Epithelial cell of proximal tubule (primary cell): ENCODE measurements at places on chromosomes 16 and 17. TPM values are rescaled to one million over a fixed set of nuclear protein-coding genes. Genes with fewer than 3 reads are reported as not detected.

Gene CD7
- total RNA-seq = not detected in 2 replicates

DNA sequence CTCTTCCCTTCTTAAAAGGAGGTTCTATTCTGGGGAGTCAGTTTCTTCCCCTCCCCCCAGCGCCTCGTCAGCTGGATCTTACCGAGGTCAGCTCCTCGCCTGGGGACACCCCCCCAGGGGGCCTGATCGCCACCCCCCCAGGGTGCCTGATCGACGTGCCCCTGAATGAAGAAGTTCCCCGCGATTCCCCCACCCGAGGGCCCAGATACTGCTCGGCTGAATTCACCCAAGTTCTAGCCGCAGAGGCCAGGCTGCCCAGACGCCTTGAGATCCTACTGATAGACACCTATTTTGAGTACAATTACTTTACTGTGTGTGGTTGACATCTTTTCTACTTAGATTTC, 1.4 kb downstream of the RAB11FIP3 start:
- DNase-seq = no peak

Gene C16orf89
- not detected in 2 replicates for total RNA-seq

DNA sequence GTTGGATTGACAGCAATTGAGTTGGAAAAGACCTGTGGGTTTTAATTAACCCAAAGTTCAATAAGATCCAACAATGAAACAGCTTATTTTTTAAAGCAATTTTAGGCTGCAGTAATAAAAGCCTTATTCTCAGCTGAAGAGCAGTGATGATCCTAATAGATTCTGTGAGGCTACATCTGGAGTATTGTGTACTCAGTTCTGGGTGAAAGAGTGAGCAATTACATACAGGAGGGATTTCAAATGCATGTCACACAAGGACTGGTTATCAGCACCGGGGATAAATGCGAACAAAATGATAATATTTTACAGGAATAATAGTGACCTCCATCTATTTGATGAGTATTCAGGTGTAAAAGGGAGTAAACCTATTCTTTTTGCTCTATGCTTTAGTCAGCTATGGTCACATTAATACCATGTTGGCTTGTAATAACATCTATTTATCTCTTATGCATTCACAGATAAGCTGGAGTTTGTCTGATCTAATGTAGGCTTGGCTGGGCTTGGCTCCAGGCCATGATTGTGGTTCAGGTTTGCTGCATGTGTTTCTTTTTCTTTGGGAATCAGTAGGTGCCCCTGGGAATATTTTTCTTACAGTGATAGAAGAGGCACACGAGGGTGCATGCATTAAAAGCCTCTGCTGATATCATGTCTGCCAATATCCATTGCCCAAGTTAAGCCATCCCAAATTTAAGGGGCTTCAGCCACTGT, 22.2 kb upstream of the TOX3 start:
- no peak for DNase-seq

- no peak for DNase-seq
Measured at GRCh38 chr17:45385331-45385997, 47.2 kb downstream of the ARHGAP27 start.

DNA sequence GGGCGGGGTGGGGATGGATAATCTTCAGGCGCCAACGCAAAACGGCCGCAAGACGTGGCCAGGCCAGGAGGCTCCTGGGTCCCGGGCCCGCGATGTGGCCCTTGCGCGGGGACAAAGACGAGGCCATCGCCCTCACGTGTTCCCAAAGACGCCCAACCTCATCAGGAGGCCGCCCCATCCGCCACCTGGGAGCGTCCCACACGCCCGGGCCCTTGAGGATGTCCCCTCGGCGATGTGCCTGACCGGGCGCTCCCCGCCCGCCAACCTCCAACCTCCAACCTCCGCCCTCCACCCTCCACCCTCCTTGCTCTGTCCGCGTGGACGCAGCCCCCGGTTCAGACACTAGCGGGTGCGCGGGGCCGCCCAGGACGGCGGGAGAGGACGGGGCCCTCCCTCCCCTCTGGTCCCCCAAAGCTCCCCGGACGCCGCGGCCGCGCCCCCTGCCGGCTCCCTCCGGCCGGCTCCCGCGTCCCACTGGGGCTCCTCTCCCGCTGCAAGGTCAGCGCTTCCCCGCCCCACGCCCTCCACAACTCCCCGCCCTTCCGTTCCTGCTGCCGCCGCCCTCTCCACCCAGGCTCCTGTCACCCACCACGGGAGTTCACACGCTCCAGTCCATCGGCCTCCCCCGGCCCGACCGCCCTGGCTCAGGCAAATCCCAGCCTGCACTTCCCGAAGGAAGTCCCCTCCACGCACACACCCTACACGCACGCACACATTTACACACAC, 250.8 kb upstream of the RPL38 start:
- DNase-seq = no peak

- DNase-seq = no peak
Measured at GRCh38 chr17:6352016-6352415, 82.9 kb downstream of the AIPL1 start.

- DNase-seq = no peak
Measured at GRCh38 chr17:12646761-12647422, 18.8 kb upstream of the MYOCD start.

GRCh38 chr17:74527081-74527480, 4.2 kb downstream of the CD300LB start:
- no peak for DNase-seq

GRCh38 chr16:11684231-11685025, 16.2 kb downstream of the SNN start:
- DNase-seq = no peak

GRCh38 chr16:74455213-74455612, 33.9 kb upstream of the CLEC18B start:
- DNase-seq = no peak

Gene ITGA2B
- total RNA-seq = 0.14 and 0.81 TPM in 2 replicates

GRCh38 chr17:66533572-66533971, 231.2 kb downstream of the PRKCA start:
- DNase-seq = no peak

DNA sequence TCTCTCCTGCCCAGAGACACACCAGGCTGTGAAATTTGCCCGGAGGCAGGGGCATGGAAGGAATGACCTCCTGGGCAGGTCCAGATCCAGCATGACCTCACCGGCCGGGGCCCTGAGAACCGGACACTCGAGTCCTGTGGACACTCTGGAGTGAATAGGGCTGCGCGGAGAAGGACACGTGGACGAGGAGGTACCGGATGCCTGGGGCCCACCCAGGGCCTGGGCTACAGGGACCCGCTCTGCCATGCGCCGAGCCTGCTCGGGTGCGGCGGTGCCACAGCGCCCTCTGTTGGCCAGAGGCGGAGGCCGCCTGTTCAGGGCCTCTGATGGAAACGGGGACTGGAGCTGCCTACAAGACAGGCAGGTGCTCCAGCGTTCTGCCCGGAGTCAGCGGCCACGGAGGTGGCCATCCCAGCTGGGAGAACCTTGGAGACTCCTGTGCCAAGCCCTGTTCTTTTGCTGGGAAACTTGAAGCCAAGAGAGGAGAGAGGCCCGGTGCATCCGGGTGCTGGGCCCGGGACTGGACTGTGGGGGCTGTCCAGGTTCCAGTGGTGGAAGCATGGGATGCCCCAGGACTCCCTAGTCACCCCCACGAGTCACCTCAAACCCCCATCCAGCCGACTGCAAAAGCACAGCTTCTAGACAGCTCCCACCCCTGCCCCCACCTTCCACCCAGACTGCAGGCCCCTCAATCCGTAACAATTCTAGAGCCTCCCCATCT, 19.3 kb upstream of the NXPH3 start:
- no peak for DNase-seq

DNA sequence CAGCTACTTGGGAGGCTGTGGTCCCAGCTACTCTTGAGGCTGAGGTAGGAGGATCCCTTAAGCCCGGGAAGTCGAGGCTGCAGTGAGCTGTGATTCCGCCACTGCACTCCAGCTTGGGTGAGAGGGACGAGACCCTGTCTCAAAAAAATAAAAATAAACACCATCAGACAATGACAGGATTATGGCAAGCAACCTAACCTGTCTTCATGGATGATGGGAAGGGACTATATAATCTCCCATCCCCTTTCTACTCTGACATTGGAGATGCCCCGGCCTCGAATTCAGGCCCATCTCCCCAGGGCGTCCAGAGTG, 893 bp downstream of the TRIM25 start:
- no peak for DNase-seq

DNA sequence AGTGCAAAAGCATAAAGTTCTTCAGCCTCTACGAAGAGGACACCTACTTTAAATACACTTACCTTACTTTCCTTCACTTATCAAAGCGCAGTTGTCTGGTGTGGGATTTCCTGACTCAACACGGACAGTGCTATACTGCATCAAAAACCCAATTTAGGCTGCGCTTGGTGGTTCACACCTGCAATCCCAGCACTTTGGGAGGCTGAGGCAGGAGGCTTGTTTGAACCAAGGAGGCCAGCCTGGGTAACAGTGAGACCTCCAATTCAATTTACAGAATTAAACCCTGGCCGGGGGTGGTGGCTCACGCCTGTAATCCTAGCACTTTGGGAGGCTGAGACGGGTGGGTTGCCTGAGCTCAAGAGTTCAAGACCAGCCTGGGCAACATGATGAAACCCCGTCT, 4.1 kb downstream of the JMJD6 start:
- no peak for DNase-seq

DNA sequence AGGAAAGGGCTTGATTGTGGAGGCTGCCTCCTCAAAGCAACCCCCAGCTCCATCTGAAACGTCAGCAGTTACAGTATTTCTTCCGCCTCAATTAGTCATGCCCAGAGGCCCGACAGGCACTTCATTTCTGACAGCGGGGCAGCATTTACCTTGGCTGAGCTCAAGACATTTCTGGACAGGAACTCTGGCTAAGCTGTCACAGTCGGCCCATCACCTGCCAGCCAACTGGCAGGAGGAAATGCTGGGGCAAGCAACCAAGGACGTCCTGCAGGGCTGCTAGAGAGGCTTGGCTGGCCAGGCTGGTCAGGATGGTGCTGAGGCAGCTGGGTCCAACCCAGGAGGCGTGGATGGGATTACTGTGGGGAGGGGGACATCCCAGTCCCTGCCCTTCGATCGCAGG, 27.8 kb downstream of the PLXDC1 start:
- DNase-seq = no peak

Gene CES3
- 0.75 TPM in 1 of 2 replicates, not detected in the other for total RNA-seq

- no peak for DNase-seq
Measured at GRCh38 chr16:15792563-15792971, 64.3 kb downstream of the MYH11 start.

DNA sequence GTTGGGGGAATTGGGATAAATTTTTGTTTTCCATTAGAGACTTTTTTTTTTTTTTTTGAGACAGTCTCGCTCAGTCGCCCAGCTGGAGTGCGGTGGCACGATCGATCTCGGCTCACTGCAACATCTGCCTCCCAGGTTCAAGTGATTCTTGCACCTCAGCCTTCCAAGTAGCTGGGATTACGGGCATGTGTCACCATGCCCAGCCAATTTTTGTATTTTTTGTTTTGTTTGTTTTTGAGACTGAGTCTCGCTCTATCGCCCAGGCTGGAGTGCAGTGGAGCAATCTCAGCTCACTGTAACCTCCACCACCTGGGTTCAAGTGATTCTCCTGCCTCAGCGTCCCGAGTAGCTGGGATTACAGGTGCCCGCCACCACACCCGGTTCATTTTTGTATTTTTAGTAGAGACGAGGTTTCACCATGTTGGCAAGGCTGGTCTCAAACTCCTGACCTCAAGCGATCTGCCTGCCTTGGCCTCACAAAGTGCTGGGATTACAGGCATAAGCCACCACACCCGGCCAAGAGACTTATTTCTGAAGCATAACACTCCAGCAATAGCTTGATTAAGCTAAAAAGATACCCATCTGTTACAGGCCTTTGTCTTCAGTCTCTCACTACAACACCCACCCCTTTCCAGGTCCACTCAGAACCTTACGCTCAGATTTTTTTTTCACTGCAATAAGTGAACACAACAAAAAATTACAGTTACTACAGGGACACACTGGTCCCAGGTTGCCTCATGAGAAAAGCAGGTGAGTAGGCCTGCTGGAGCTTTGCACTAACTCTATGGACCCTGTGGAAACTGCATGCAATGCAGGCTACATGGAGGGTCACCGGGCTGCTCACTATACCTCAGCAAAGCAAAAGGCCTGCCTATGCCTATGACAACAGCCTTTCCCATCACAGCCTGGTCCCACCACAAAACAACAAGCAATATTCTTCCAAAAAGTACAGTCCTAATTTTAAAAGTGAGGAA, 34.6 kb downstream of the KANSL1 start:
- DNase-seq = no peak

Gene PIGL
- 17.5 and 24.4 TPM in 2 replicates for total RNA-seq

- no peak for DNase-seq
Measured at GRCh38 chr16:698911-699671, 6.5 kb downstream of the FBXL16 start.
